ENCODE measurements at places on chromosomes 3 and 15.
A peak's percentile ranks its signal among the peaks of the same experiment; 100 is the strongest.

- DNase-seq, result peak; percentile 32
Measured at GRCh38 chr3:21551019-21551418, 200.0 kb downstream of the ZNF385D start.

GRCh38 chr3:27287052-27287451 lies 82.1 kb downstream of the NEK10 start:
- DNase-seq, result no peak

DNA sequence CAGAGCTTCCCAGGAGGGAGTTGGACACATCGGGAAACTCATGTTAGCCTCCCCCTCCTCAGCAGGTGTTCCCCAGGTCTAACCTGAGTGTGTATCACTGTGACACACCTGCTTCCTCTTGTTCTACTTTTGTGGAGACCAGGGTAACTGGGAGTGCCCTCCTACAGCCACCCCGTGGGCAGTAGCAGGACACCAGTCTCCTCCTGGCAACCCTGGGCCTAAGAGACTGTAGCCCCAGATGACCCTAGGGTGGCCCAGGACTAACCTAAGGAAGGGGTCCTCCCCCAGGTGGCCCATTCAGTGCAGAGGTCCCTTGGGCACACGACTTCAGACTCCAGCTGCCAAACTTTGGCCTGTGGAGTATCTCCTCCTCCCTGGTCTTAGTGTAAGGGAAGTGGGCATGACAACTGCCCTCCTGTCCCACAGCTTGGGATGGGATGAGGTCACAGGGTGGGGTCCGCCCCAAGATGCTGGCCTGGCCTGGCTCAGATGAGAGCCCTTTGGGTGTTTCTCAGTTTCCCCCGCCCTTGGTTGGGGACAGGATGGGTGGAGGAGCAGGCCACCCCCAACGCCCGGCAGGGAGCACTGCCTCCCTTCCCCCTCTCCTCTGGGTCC lies 4.8 kb downstream of the CSK start:
- peak; percentile 64 for DNase-seq

DNA sequence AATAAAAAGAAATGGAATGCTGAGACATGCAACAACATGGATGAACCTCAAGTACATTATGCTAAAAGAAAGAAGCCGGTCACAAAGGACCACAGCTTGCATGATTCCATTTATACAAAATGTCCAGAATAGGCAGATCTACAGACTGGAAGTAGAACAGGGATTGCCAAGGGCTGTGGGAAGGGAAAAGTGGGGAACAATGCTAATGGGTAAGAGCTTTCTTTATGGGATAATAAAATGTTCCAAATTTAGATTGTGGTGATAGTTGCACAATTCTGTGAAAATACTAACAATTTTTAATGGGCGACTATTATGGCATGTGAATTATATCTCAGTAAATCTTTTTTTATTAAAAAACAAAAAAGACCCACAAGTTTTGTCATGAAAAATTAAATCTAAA lies 106.2 kb downstream of the TMCO5A start:
- no peak for DNase-seq

- no peak for DNase-seq
Measured at GRCh38 chr15:81555346-81555745, 181.3 kb upstream of the TMC3 start.

GRCh38 chr3:18438586-18438985 lies 13.4 kb upstream of the SATB1 start:
- DNase-seq, result no peak

DNA sequence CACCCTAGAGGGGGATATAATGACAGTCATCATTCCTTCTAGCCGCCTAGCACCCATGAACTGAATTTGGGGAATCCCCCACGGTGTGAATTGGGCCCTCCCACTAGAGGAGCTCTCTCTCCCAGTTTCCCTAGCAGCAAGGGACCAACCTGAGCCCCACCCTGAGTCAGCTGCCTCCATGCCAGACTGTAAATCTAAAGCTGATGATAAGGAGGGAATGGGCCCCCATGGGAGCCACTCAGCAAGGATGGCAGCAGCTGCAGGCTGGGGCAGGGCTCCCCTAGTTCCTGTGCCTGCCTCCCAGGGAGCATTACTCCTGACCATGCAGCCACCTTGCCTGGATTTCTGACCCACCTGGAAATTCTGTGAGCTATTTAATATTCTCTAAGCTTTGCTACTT lies 57.0 kb upstream of the PXYLP1 start:
- no peak for DNase-seq

GRCh38 chr3:46812237-46812791 lies 50.9 kb downstream of the MYL3 start:
- DNase-seq, result peak; percentile 62

DNA sequence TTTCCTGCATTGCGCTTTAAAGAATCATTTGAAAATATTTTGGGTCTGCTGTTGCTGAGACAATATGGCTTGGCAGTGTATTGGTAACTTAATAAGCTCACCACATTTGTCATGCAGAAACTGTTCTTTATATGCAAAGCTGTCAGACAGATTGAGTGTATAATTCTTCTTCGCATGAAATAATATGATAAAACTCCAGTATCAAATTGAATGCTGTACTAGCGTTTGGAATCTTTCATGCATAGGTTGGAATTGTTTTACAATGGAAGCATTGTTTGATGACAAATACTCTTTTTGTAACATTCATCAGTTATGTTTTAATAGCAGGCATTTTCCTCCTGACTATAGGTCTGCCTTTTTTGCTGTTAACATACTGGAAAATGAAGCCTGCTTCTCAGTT lies 53.8 kb downstream of the RBMS3 start:
- no peak for DNase-seq

DNA sequence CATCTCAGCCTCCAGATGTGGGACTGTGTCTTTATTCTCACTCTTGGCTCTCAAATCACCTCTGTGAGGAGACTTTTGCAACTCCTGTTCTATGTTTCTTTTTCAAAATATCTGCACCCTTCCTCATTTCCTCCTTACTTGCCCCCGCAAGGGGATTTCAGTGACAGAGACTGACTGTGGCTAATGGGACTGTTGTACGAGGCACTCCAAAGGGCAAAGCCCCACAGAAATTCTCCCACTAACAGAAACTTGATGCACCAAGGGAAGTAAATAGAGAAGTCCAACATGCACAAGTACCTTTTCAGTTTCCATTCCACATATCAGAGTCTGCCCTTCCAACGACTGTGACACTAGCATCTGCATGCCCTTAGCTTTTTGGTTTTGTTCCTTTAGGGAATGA lies 69.7 kb downstream of the LRRK1 start:
- DNase-seq, result peak; percentile 70

GRCh38 chr15:92304223-92304975 lies 89.3 kb upstream of the ST8SIA2 start:
- no peak for DNase-seq

GRCh38 chr3:134094491-134094890 lies 64.8 kb upstream of the SLCO2A1 start:
- no peak for DNase-seq

- no peak for DNase-seq
Measured at GRCh38 chr3:25945366-25945765, 155.5 kb downstream of the OXSM start.

DNA sequence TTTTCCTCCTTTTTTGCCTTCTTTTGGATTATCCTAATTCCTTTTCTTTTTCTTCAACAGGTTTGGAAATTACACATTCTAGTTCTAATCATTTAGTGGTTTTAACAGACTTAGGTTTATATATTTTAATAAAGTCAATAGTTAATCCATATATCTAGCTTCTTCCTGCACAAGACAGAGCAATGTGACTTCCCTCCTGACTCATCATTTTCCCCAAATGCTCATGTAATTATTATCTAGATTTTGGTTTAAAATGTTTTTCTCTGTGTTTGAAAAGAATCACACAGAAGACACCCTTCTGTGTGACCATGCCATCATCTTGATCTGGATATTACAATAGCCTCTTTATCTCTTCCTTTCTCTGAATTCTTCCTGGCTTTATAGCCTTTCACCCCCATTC lies 28.6 kb upstream of the SSR3 start:
- DNase-seq, result no peak

- no peak for DNase-seq
Measured at GRCh38 chr15:48566668-48567067, 78.8 kb downstream of the FBN1 start.

GRCh38 chr15:69719527-69720240 lies 267.1 kb downstream of the RPLP1 start:
- DNase-seq, result peak; percentile 89

DNA sequence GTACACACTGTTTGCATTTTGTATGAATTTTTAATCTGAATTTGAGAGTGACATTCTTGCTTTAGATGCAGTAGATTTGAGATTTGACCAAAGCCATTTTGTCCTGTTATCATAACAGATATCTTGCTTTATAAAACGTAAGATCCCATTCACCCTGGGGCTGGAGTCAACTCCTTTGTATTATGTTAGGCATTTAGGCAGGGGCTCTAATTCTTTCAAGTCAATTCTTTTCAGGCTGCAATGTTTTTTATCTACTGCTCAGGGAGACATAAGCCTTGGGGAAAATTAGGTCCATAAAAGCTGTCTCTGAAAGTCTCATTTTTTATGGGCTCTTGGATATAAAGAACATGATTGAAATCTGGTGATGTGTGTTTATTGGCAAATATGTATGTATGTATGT lies 53.0 kb upstream of the CADPS start:
- no peak for DNase-seq

GRCh38 chr15:82129761-82130160 lies 83.9 kb upstream of the MEX3B start:
- DNase-seq, result no peak

DNA sequence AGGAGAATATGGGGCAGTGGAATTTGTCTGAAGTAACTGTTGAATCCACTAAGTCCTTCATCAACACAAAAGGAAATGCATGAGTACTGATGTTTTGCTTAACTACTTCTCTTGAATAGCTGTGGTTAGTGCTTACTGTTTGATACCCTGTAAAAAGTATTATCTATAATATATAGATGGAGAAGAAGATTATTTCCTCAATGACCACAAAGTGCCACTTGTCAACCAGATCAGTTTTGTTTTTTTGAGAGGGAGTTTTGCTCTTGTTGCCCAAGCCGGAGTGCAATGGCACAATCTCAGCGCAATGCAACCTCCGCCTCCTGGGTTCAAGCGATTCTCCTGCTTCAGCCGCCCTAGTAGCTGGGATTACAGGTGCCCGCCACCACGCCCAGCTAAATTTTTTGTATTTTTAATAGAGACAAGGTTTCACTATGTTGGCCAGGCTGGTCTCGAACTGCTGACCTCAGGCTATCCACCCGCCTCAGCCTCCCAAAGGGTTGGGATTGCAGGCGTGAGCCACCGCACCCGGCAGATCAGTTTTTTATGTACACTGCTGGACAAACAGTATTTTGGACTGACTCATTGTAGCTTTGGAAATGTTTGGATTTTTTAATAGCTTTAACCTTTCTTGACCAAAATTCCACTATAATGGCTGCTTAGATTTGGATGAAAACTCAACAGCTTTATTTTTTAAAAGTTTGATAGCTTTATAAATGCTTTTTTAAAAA lies 1.5 kb upstream of the RPLP1 start:
- DNase-seq, result no peak

DNA sequence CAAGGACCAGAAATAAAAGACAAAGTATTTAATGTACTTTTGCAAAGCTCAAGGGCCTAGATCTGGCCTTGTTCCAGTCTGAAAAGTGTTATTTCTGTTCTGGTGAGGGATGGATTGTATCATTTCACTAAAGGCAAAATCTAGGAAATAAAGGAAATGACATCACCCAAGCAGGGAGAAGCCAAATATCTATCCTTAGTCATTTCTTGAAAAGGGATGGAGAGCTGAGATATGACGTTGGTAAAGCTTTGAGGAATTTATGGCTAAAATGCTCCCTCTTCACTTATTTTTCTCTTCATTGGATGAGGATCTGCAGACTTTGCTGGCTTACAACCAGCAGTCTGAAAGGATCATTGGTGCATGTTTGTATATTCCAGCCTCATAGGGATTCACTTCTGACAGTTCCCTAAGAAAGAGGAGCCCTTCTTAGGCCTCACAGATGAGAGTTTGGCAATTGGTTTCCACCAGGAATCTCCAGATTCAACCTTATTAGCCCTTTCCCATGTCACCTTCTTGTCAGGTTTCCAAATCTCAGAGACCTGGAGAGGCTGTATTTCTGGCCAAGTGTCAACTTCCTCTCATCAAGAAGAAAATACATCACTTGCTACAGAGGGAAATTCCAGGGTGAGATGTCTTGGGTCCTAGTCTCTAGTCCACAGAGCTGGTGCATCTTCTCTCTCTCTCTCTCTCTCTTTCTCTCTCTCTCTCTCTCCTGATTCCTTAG lies 93.7 kb upstream of the BOC start:
- DNase-seq, result no peak

DNA sequence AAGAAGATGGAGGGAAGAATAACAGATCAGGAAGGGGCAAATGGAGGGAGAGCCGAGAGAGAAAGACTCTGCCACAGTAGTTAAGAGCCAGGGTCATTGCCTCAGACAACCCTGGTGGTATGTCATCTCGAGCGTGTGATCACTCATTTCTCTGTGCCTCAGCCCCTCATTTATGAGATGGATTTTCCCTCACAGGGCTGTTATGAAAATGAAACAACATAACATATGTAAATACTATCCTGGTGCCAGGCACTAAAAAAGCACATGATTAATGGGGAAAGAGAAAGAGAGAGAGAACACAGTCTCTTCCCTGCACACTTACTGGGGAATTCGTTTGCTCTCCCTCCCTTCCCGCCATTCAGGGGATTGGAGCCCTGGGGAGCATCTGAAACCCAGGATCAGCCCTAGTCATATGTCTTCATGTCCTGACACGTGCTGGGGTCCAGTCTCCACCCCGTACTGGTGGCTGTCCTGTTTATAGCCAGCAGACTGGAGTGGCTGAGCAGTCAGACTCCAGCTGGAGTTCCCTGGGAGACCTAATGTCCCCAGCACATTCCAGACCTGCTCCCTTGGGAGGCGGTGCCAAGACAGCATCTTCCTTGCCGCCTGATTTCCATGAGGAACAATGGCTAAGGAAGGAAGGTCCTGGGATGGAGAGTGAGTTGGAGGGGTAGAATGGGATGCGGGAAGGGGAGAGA lies 14.7 kb upstream of the AMOTL2 start:
- DNase-seq, result peak; percentile 43

DNA sequence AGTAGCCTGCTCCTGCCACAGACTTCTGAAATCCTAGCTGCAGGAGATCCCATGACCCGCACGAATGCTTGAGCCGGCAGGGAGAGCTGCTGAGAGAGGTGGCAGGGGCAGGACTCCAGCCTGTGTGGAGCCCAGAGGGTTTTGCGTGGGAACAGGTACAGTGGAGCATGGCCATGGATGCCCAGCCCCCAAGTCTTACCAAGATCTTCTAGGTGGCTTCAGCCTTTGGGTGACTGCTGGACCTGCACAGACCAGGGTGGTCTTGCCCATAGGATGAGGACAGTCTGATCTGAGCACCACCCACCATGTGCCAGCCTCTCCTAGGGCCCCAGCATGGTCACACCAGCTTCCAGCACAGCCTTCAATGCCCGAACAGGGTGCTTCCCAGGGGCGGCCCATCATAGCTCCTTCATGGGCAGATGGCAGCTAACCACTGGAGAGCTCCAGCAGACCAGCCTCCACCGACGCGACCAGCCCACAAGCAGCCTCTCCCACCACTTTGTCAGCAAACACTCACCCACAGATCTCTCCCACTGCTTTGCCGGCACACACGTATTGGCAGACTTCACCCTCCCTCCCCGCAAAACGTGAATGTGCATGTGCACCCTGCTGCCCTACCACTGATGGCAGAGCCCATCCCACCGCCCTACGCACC lies 56.0 kb downstream of the ADAMTS17 start:
- DNase-seq, result no peak
